Smooth muscle cell of the umbilical artery (primary cell): ENCODE measurements at places on chromosomes 13 and 19. TPM values are rescaled to one million over a fixed set of nuclear protein-coding genes. Genes with fewer than 3 reads are reported as not detected.

Gene CCDC106
- 8.2 and 8.6 TPM in 2 replicates for total RNA-seq

Gene COL4A2
- total RNA-seq = 1,628 and 2,384 TPM in 2 replicates

Gene PCP2
- total RNA-seq = not detected in 2 replicates

Gene RAB3A
- total RNA-seq = 3.6 and 4.0 TPM in 2 replicates

Gene ZNF726
- 1.2 and 2.1 TPM in 2 replicates for total RNA-seq

Gene NXNL1
- total RNA-seq = not detected in 2 replicates

Gene DZIP1
- 45.7 and 62.4 TPM in 2 replicates for total RNA-seq

Gene ACER1
- total RNA-seq = 0.09 TPM in 1 of 2 replicates, not detected in the other

Gene PRR22
- total RNA-seq = 0.18 and 0.30 TPM in 2 replicates

Gene FFAR2
- total RNA-seq = not detected in 2 replicates

Gene ARL11
- not detected in 2 replicates for total RNA-seq

Gene TLE2
- 0.88 and 0.89 TPM in 2 replicates for total RNA-seq

Gene ZNF844
- 6.7 and 8.0 TPM in 2 replicates for total RNA-seq

Gene GPR42
- not detected in 2 replicates for total RNA-seq

Gene KIRREL2
- 0.05 TPM in 1 of 2 replicates, not detected in the other for total RNA-seq

Gene FAM124A
- total RNA-seq = 0.14 and 1.2 TPM in 2 replicates

Gene SIGLEC8
- not detected in 2 replicates for total RNA-seq

Gene ZNF93
- 7.1 and 10.7 TPM in 2 replicates for total RNA-seq

Gene LENG9
- 7.3 and 9.8 TPM in 2 replicates for total RNA-seq

Gene CEACAM4
- total RNA-seq = not detected in 2 replicates

Gene OLFM2
- total RNA-seq = 2.5 and 3.0 TPM in 2 replicates

Gene DNMT1
- total RNA-seq = 22.6 and 71.1 TPM in 2 replicates
